ENCODE measurements at places on chromosomes 4 and X.
A peak's percentile ranks its signal among the peaks of the same experiment; 100 is the strongest.

DNA sequence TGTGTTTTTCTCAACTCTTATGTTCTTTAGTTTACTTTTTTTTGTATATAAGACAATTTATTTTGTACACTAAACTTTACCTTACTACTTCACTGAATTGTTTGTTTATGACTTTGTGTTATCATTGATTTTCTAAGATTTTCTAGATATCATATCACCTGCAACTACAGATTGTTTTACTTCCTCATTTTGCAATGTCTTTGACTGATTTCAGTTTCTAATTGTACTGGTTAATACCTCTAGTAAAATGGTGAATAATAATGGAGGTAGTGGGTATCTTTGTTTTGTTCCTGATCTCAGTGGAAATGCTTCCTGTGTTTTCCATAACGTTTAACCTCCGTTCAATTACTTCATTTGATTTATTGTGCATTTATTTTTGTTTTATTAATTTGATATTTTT, 490.2 kb downstream of the TLL1 start:
- no peak for DNase-seq

- no peak for DNase-seq
Observed at GRCh38 chr4:83002329-83002728, 8.3 kb downstream of the LIN54 start.

DNA sequence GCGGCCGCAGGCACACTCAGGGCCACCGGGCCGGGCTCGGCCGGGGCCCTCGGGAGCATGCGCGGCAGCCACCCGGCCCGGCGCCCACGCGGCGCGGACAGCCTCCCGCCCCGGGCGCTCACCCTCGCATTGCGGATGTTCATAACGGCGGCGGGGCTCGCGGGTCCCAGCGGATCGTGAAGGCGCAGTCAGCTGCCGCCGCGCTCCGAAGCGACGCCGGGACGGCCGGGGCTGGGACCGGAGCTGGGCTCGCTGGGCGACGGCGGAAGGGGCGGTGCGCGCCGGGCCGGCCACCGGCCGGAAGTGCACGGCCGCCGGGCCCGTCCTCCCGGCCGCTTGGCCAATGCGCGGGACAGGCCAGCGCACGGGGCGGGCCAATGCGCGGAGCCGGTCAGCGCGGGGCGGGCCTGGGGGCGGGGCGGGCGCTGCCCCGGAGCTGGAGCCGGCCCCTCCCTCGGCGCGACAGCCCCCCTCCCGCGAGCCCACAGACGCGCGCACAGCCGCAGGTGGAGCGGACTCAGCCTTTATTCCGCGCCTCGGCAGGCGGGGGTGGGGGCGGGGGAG, at the start of gene NAA10:
Gene NAA10, minus strand, starts transcription at position 276 of the 564 bp plus-strand sequence. Its CDS starts 133 bp downstream, at position 143.
- DNase-seq, result peak; percentile 60

DNA sequence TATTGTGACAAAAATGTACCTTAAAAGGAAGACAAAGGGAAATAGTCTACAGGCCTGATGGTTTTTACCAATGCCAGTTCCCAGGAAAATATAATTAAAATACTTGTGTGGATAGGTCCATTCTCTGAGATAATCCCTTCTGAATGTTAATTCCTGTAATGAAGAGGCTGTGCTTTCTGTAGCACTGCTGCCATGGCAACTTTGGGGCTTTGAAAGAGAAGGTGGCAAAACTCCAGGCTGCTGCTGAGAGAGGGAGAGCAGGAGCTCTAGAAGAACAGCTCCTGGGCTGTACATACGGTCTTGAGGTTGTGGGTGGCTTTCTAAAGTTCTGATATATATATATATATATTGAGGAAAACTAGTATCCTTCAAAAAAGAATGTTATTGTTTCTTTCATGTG, 125.4 kb downstream of the PDLIM5 start:
- DNase-seq, result no peak

- no peak for DNase-seq
Observed at GRCh38 chr4:81427344-81427821, 44.3 kb downstream of the RASGEF1B start.

DNA sequence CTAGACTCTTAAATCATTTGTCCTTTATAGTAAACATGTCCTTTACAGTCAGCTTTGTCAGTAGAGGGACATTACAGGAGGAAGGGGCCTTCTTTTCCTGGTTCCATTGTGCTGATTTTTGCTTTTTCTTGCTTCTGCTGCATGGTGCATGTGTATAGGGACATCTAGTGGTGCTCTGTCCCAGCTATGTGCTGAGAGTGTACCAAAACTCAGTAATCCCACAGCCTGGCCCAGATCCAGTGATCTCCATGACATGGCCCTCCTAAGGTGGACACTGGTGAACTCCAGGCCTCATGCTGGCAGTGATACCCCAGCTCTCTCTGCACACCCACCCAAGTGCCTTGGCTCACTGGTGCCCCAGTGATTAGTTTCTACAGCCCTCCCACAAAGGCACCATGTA, 45.2 kb downstream of the MAGEB17 start:
- peak; percentile 1 for DNase-seq

- no peak for DNase-seq
Observed at GRCh38 chr4:81440949-81441348, 30.8 kb downstream of the RASGEF1B start.

GRCh38 chr4:56723201-56723605, 42.1 kb upstream of the HOPX start:
- no peak for DNase-seq

- DNase-seq, result no peak
Observed at GRCh38 chrX:138754861-138755260, 43.3 kb upstream of the FGF13 start.

- no peak for DNase-seq
Observed at GRCh38 chrX:135453381-135453780, 31.6 kb downstream of the SMIM10L2A start.

- DNase-seq, result peak; percentile 42
Observed at GRCh38 chr4:112361181-112361791, 64.1 kb downstream of the ALPK1 start.

- no peak for DNase-seq
Observed at GRCh38 chrX:139823806-139824205, 109.0 kb downstream of the ATP11C start.

DNA sequence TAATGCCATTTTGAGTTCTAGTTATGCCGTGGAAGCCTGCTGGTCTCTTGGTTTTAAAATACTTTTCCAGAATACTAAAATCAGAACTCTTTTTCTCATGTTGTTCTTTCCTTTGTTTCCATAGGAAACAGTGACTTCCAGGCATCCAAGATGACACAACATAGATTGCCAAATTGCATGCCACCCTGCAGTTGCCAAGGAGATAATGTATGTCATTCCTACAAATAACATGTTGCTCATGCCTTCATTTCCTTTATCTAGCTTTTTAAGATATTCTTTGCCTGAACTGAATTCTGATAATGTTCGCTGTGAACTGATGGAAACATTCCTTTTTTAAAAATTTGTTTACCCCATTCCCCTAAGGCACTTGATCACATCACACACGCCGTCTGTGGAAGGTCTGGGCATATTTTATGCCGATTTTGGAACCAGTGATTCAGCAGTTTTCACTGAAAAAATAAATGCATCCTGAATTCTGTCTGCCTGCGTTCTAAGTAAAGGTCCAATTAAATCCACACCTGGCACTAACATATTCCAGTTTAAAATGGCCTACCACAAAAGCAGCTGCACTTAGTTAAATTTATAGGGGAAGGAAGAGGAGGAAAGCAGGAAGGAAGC, 38.0 kb upstream of the COX7B2 start:
- no peak for DNase-seq

- no peak for DNase-seq
Observed at GRCh38 chr4:159269956-159270355, 167.1 kb downstream of the RAPGEF2 start.

GRCh38 chr4:2961811-2962441, 1.3 kb downstream of the NOP14 start:
- peak; percentile 85 for DNase-seq

DNA sequence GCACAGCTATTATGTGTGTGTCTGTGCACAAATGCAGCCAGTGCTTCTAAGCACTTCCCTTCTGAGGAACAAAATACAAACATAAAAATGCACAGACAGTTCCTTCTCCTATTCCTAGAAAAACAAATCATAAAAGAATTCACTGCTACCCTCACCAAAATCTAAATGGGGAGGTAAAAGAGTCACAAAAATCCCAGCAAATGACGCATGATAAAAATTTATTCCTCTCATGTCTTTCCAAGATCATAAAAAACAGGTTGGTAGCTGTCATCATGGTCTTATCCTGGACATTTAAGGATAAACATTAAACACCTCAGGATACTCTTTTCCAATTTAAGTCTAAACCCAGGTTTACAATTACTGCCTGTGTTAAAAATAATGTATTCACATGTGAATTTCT, 124.9 kb downstream of the ADAMTS3 start:
- DNase-seq, result no peak

DNA sequence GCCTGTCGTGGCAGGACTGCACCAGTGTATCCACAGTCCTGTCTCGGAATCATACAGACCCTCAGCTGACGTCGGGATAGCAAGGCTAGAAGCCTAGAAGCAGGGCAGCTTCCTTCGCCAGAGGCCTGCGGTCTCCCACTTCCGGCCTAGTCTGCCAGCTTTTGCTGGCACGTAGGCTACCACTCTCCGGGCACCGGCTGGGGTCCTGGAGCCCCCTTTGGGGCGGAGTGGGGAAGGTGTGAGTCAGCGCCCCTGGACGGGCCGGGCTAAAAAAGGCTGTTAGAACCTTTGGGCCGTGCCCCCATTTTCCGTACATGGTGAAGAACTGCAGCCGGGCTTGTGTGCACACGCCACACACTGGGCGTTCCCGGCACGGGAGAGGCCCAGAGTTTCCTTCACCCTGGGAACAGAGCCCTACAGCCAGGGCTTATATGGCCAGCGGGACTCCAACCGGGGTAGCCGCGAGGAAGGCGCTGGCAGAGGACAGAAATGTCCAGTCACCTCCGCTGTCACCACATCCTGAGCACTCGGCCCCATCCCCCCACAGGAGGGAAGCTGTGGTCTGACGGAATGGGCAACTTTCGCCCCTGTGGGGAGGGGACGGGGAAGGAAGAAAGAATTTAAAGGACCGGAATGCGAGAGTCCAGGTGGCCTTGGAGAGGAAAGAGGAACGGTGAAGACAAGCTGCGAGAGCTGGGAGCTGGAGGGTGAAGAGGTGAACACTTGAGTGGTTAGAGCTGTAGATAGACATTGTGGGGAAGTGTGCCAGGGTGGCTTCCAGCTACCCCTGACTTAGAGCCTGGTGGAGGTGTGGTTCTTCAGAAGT, 4.6 kb downstream of the MAGIX start:
- peak; percentile 61 for DNase-seq

- DNase-seq, result no peak
Observed at GRCh38 chr4:111213531-111213930, 590.7 kb upstream of the PITX2 start.

DNA sequence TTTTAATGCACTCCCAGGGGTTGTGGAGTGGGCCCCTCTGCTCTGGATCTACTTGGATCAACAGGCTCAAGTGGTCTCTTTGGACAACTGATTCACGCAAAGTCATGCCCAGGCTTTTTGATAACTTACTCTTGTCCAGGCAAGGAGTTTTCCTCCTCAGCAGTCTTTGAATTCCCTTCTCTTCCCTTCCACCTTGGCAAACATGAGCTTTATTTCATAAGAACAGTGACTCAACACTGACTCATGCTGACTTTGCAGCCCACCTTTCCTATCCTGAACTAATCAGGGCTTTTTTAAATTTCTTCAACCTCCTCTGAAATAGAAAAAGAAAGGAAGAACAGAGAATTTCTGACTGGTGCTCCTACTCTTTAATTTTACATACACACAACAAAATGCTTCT, 132.1 kb upstream of the LDB2 start:
- DNase-seq, result no peak

Measured in NAMALWA (cell line).